ENCODE measurements at places on chromosomes 1 and 21.

- peak; percentile 76 for DNase-seq
Observed at GRCh38 chr1:185477638-185478580, 160.9 kb upstream of the IVNS1ABP start.

- DNase-seq: peak; percentile 46
Observed at GRCh38 chr21:33403786-33404585, 773 bp downstream of the IFNGR2 start.

- no peak for DNase-seq
Observed at GRCh38 chr1:185311589-185312225, 5.3 kb downstream of the IVNS1ABP start.

GRCh38 chr21:43307677-43308070, 119.3 kb downstream of the SIK1 start:
- no peak for DNase-seq

DNA sequence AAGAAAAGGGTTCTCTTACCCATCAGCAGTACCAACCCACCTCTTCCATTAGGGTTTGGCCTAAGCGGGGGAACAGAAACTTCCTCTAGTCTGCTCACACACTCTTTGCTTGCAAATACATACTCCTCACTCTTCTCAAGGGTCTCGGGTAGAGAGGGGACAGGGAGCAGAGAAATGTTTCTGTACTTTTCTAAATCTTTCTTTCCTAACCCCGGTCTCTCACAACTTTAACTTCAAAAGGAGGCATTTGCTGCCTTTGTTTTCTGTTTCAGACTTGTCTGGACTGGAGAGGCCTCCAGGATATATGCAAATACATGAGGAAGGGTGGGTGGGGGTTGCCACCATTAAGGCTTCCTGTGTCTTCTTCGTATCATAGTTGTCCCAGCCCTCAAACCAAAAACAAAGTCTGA, 10.5 kb upstream of the LAX1 start:
- DNase-seq: no peak

- no peak for DNase-seq
Observed at GRCh38 chr21:40924641-40925040, 77.7 kb upstream of the DSCAM start.

DNA sequence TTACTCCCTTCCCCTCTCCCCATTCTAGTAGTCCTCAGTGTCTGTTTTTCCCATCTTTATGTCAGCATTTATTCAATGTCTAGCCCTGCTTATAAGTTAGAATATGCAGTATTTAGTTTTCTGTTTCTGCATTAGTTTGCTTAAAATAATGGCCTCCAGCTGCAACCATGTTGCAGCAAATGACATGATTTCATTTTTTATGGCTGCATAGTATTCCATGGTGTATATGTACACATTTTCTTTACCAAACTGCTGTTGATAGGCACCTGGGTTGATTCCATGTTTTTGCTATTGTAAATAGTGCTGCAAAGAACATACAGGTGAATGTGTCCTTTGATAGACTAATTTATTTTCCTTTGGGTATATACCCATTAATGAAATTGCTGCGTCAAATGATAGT, 267.7 kb downstream of the SRGAP2C start:
- DNase-seq: no peak

GRCh38 chr1:64398936-64399335, 71.0 kb upstream of the CACHD1 start:
- DNase-seq: no peak

GRCh38 chr1:99331083-99331482, 66.8 kb downstream of the PLPPR4 start:
- DNase-seq: no peak

- DNase-seq: no peak
Observed at GRCh38 chr1:167663002-167663772, 33.2 kb downstream of the RCSD1 start.

- DNase-seq: peak; percentile 66
Observed at GRCh38 chr1:66503841-66504470, 30.0 kb upstream of the SGIP1 start.

DNA sequence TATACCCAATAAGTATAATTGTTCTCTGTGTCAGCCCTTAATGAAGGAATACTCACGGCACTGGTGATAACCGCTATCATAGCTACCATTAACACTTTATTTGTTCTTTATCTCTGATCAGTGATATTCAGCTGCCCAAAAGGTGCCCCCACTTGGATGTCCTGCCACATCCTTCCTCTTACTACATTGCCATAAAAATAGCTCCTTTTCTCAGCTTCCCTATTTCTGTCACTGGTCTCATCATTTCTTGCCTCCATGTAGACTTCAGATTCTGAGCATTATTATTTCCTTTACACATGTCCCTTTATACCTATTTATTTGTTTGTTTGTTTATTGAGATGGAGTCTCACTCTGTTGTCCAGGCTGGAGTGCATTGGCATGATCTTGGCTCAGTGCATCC, 2.7 kb upstream of the RAB29 start:
- DNase-seq: no peak

GRCh38 chr1:169484683-169485430, 887 bp downstream of the SLC19A2 start:
- DNase-seq: peak; percentile 45

DNA sequence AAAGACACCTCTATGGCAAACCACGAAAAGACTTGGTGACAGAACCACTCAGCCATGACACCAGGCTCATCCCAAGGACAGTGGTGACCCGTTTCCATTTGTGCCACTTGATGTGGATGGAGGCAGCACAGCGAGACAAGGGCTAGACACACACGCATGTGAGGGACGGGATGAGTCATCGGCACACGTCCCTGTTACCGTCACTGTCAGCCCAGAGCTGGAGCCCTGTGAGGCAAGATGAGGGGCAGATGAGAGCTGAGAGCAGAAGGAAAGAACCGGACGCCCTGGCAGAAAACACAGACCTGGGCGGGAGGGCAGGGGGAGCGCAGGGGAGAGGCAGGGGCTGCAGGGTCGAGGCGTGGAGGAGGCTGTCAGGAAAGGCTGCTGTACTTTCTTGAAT, 57.8 kb downstream of the SIK1 start:
- DNase-seq: no peak

DNA sequence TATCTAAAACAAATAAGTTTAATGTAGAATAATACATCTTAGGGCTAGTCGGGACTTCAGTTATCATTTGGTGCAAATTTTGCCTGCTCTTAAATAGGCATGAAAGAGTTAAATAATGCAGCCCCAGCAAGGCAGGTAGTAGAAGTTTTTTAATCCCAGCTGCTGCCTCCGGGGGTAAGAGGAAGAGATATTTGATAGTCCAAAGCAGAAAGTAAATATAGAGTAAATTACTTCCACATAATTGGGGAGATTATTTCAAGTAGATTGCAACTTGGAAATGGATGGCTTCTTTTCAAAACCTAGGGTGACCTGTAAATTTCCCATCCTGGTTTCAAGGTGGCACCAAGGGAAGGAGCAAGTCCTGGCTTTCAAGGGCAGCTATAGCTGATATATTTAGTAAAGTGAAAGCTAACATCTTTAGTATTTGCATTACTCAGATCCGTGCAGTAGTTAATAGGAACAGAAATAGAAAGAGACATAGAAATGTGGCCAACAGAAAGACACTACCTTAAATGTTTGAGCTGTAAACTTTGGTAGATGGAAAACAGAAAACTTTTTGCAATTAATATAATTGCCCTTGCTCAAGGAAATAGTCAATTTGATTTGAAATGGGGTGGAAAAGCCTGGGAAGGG, 109.1 kb downstream of the LMO4 start:
- DNase-seq: no peak

- no peak for DNase-seq
Observed at GRCh38 chr1:41711581-41711980, 207.1 kb downstream of the HIVEP3 start.

- DNase-seq: no peak
Observed at GRCh38 chr1:39957299-39958015, 2.5 kb downstream of the MFSD2A start.

- DNase-seq: no peak
Observed at GRCh38 chr1:16146279-16147155, 9.4 kb downstream of the EPHA2 start.

DNA sequence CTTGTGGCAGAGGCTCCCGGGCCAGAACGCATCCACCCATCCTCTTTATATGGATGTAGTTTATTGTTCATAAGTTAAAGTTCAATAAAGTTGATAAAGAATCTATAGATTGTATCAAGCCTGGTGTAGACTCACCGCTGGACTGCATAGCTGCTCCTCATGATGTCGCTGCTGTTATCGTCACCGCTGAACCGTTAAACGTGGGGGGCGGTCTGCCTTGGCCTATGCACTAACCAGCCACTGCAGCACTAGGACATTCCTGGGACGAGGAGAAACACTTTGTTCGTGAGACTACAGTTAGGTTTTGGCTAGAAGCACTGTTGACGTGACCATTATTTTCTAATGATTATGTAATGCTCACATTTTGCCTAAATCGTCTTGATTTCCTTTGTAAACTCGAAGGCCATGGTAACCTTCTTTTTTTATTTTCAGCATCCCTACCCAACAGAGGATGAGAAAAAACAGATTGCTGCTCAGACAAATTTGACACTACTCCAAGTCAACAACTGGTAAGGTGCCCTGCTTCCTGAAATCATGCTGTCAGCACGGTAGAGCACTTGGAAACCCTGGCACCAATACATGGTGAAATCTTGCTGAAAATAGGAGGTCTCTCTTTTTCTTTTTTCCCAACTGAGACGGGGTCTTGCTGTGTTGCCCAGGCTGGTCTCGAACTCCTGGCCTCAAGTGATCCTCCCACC, 50.2 kb downstream of the PKNOX1 start:
- no peak for DNase-seq

GRCh38 chr1:67431869-67432578, 1.8 kb upstream of the SERBP1 start:
- DNase-seq: no peak

DNA sequence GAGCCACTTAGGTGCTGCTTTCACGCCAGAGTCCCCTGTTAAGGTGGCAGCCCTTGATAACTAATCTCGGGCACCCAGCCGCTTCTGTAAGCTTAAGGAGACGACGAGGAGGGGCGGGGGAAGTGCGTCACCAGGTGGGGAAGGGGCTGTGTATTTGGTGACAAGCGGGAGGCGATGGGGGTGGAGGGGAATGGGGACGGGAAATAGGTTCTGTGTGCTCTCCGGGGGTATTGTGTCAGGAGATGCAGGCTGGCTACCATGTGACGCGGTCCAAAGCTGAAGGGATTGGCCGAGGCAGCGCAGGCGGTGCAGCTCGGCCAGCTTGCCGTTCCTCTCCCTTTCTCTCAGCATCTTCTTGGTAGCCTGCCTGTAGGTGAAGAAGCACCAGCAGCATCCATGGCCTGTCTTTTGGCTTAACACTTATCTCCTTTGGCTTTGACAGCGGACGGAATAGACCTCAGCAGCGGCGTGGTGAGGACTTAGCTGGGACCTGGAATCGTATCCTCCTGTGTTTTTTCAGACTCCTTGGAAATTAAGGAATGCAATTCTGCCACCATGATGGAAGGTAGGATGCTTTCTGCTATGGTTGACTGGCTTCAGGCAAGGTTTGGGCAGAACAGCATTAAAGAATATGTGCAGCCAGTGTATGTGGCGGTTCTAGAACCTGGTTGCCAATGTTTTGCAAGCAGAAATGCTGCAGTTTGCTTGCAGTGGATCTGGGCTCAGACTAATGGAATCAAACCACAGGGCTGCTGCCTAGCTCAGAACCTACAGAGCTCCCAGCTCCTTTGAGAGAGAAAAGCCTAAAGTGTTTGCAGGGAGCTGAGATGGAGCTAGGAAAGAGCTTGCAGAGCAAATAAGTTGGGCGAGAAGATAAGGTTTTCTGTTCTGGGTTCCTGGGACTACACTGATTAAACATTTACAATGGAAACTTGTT, at the start of gene SGIP1:
SGIP1 (plus strand) TSS at position 350 of the 937 bp plus-strand sequence; CDS start at position 556, 206 bp downstream.
- peak; percentile 90 for DNase-seq

- DNase-seq: peak; percentile 91
Observed at GRCh38 chr21:17387030-17387617, 125.7 kb upstream of the CXADR start.

- DNase-seq: peak; percentile 59
Observed at GRCh38 chr1:11563560-11564069, 84.7 kb downstream of the DISP3 start.

GRCh38 chr21:38455403-38455802, 42.9 kb downstream of the ERG start:
- no peak for DNase-seq

DNA sequence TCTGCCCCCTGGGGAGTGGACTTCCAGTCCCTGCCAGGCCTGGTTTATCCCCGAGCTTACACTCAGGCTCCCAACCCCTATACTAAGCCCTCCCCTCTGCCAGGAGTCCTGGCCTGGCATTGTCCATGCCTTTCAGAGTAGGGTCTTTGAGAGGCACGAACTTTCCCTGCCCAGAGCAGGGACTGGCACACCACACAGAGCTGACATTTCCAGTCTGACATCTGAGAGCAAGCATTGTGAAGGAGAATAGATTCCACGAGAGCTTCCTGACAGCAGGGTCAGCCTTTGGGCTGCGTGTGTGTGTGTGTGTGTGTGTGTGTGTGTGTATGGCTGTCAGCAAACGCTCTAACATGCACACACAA, 59.5 kb upstream of the LAPTM5 start:
- no peak for DNase-seq

DNA sequence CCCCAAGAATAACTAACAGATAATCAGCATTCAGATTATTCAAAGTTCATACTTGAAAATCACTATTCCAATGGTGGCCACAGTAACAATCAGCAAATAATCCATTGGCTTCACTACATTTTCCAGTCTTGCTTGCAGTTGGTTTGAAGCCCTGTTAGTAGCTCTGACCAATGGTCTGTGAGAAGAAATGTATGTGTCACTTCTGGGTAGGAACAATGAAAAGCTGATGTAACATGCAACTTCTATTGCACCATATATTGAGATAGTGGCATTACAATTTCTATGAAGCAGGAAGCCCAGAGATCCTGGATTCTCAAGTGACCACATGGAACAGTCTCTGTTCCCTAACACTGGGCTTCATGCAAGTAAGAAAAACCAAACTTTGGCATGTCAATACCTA, 250.9 kb upstream of the DAB1 start:
- no peak for DNase-seq

GRCh38 chr1:203536980-203537455, 43.1 kb downstream of the OPTC start:
- no peak for DNase-seq

GRCh38 chr1:211260141-211261107, 1.3 kb downstream of the RCOR3 start:
- peak; percentile 81 for DNase-seq

All from NCI-H345 (cell line).